ENCODE measurements at places on chromosomes 16 and 17. TPM values are rescaled to one million over a fixed set of nuclear protein-coding genes. Genes with fewer than 3 reads are reported as not detected.
A peak's percentile ranks its signal among the peaks of the same experiment; 100 is the strongest.

DNA sequence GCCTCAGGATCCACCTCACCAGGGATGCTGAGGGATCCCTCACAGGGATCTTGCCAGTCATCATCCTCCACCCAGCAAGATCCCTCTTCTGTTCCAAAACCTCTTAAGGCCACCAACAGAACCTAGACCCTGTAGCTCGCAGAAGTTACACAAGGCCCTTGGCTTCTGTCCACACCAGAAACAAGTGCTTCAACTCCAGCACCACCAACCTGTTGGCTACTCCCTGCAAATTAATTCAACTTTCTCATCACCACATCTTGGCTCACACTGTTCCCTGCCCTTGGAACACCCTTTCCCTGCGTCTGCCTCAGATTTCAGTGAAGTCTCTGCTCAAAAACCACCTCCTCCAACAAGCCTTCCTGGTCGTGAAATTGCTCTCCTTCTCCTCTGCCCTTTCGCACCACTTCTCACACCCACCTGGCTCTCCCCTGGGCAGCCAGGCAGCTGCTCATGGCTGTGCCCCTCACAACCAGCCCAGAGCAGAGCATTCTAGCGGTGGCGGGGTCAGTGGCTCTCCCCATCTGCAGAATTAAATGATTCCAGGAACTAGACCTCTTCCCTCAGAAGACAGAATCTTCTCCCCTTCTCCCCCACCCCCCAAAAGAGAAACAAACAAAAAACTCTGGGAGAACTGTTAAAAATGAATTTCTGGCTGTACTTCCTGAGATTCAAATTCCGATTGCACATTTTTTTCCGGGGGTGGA, 1.8 kb downstream of the PLLP start:
- no peak for DNase-seq

DNA sequence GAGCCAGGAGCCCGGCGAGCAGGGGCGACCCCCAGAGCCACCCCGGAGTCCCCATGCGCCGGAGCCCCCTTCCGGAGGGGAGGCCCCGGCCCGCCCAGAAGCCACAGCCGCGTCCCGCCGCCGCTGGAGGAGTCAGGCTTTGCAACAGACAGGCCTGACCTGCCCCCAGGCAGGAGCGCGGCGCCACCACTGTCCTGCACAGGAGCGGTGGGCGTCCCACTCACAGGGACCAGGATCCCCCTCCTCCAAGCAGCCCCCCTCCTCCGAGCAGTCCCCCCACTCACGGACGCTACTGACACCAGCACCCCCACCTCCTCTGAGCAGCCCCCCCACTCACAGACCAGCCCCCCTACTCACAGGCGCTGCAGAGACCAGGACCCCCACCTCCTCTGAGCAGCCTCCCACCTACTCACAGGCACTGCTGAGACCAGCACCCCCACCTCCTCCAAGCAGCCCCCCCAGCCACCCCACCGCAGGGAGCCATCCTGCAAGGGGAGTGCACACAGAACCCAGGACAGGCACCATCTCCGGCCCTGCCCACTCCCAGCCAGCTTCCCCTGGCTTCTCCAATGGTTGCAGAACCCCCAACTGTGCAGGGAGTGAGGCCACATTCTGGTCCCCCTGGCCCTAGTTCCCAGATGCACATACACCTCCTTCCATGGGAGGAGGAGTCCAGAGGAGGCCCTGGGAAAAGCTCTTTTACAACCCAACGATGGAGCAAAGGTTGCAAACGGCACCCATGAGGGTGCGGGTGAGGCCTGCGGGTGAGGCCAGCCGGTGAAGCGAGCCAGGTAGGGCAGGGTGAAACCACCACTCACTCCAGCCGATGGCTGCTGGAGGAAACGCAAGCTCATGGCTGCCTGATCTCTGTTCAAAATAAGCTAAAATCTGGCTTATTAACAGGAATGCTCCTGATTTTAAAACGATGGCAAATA, 69.9 kb downstream of the ABR start:
- no peak for DNase-seq

DNA sequence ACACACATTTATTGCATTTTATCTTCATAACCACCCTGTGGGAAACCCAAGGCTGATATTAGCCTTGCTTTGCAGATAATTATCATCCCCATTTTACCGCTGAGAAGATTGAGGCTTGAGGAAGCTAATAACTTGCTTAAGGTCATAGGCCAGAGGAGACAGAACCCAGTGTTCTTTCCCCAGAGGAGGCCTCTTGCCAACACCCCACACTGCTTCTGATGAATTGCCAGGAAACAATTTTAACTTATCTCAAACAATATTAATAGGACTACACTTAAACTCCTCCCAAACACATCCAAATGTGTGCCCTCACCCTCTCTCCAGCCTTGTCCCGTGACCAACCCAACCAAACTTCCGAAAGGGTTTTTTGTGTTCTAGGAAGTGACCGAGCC, 2.1 kb upstream of the SPG7 start:
- DNase-seq, result peak; percentile 21

GRCh38 chr17:33972763-33973162, 282.3 kb upstream of the CCL2 start:
- no peak for DNase-seq

DNA sequence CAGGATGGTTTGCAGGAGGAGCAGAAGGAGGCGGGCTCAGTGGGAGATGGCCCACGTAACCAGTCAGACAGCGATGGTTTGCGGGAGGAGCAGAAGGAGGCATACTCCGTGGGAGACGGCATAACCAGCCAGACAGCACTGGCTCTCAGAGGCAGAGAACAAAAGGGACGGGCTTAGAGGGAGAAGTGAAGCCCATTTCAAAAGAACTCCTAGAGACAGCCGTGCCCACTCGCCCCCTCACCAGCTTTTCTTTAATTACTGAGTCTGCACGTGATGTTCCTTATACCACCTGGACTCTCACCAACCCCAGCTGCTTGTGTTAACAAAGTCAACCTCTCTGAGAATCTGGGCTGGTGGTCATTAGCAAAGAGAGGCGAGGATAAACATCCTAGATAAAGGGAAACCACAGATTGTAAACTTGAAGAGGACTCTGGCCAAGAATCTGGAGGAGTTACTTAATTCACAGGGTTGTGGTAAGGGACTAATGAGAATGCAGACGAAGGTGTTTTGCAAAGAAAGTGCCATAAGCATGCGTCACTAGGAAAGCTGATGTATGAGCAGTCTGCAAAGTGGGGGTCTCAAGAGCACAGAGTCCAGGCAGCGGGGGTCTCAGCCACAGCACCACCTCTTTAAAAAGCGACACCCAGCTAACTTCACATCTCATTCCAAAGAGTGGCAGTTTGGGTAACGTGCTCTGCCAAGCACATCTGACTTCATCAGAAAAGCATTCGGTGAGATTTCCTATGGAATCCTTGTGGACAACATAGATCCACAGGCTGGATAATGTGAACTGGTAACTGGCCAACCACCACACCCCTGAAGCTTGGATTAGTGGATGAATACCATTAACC, 51.7 kb downstream of the NXN start:
- peak; percentile 92 for DNase-seq

DNA sequence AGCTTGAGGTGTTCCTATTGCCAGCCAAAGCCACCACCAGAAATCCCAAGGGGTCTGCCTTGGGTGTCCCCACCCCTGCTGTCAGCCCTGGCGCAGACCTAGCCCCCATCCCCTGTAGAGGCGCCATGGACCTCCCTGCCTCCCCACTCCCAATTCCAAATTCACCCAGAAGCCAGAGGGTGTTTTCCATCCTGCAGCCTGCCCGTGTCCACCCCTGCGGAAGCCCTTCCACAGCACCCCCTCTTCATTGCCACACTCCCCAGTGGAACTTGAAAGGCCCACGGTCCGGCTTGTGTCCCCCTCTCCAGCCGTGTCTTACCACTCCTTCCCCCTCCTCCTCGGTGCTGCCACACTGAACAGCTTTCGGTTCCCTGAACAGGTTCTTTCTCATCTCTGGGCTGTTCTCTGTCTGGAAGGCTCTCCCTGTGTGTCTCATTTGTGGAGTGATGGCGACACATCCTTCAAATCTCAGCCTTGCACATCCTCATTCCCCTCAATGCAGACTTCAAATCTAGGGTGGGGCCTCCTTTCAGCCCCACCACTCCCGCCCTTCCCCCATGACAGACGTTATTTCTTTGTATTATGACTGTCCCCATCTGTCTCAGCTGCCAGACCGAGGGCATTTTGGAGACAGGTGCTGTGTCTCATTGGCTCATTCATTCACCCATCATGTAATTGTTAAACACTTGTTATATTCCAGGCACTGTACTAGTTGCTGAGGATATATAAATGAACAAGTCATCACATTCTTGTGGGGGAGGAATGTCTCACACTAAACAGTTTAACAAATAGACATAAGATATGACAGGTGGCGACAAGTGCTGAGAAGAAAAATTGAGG, 36.3 kb downstream of the ADGRG5 start:
- DNase-seq, result no peak

GRCh38 chr17:67439269-67439668, 62.2 kb downstream of the PITPNC1 start:
- no peak for DNase-seq

DNA sequence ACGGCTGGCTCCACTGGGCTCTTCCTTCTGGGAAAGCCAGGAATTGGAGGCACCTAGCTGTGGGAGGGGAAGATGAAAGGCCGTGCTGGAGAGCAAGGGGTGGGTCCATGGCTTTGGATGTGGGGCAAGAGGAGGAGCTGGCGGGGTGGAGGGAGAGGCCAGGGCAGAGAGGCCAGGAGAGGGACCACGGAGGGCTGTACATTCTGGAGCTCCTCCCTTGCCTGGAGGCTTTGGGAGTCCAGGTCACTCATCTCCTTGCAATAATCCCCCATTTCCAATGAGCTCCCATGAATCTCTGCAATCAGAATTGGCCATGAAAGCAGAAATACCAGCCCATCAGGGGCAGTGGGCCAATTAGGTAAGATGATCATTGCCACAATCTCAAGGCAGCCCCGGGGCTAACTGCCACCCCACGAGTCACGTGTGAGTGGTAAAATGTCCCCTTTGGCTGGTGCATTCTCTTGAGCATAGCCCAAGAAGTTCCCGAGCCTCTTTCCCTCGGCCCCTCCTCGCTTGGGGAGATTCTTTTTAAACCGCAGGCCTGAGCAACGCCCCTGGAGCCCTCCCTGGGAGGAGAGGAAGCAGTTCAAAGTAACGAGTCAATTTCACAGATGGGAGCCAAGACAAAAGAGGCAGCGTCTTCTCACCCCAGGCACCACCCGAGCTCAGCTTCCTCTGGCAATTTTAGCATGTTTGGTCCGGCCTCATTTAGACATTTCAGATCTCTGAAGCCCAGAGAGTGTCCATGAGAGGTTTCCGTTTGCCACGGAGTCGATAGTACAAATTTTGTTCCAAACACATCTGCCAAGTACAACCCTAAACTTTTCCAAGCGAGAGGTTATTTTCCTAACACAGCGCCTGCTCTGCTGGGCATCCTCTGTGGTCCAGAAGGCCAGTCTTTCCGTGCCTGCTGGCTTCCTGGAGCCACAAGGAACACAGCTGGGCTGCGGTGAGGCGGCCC, 13.4 kb downstream of the RTN4RL1 start:
- peak; percentile 97 for DNase-seq

DNA sequence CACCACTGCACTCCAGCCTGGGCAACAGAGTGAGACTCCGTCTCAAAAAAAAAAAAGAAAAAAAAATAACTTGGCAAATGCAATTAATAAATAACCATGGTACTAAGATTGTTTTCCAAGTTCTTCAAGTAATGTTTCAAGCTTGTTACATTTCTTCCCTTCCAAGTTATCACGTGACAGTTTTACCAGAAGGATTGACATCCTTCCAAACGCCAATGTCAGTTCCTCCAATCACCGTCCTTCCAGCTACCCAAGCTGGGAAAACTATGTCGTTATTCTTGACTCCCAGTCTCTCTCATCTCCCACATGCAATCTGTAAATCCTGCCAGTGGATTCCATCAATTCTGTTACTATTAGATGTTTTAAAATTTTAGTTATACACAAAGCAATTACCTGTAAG, 3.9 kb upstream of the PHAF1 start:
- DNase-seq, result no peak

DNA sequence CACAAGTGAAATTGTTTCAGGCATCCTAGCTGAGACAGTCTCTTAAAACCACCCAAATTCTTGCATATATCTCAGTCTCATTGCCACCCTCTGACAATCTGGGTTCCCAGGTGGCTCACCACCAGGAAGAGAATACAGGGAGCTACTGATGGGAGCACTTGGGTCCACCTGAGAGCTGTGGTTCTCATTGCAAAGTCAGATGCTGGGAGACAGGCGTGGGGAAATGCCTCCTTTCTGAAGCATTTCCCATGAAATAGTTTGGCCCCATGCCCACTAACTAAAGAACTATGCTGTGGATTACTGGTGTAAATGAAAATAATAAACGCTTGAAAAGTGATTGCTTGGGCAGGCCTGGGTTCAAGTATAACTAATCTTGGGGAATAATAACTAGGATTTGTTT, 70.3 kb downstream of the CMC2 start:
- DNase-seq, result no peak

DNA sequence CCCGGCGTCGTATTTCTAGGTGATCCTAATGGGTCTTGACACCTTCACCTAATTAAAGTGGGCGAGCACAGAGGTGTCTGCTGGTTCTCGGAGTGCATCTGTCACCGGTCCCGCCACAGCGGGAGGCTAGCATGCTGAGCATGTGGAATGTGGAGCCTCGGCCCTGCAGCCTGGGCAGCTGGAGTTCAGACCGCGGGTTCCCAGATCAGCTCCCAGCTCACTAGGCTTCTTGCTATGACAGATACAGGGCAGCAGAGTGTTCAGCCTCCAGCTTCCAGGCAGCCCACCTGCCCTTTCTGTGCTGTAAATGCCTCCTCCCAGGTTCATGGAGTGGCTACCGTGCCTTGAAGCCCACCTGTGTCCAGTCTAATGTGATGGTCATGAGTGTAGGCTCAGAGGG, 166.7 kb downstream of the CPPED1 start:
- no peak for DNase-seq

- DNase-seq, result no peak
Measured at GRCh38 chr17:2610195-2611175, 17.0 kb downstream of the PAFAH1B1 start.

- DNase-seq, result peak; percentile 94
Measured at GRCh38 chr16:53091466-53092211, 36.8 kb downstream of the CHD9 start.

DNA sequence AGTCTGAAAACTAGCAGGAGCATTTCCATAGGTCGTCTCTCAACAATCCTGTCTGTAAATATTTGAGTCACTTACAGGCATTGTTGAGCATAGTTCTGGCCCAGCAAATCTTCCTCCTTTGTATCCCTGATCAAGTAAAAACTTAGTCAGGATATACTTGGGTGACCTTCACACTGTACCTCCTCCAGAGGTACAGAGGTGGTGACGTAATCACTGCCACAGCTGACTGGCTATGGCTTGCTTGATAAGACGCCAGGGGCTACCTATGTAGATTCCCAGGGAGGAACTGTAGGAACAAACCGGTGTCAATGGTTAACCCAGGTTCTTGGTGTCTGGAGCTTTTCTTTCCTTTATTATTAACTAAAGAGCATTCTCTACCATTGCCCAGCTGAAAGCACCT, at the start of gene KCNJ16:
Gene KCNJ16 (plus strand): TSS at position 270 of the 400 bp plus-strand sequence. CDS start 56,863 bp downstream, outside the sequence.
- no peak for DNase-seq

- no peak for DNase-seq
Measured at GRCh38 chr17:74453665-74454196, 12.7 kb upstream of the CD300A start.

GRCh38 chr16:58589326-58589905, 40.2 kb downstream of the CNOT1 start:
- no peak for DNase-seq

The SLC5A10 gene
- total RNA-seq, result not detected

The KRT31 gene
- not detected for total RNA-seq

The CFAP52 gene
- total RNA-seq, result not detected

The WFDC1 gene
- total RNA-seq, result not detected

The SHISA6 gene
- total RNA-seq, result not detected

The PRSS33 gene
- total RNA-seq, result not detected

The ASGR2 gene
- total RNA-seq, result not detected
